ENCODE measurements at places on chromosomes 6 and 20.

- DNase-seq = no peak
Measured at GRCh38 chr20:33669224-33669623, 2.5 kb downstream of the ACTL10 start.

DNA sequence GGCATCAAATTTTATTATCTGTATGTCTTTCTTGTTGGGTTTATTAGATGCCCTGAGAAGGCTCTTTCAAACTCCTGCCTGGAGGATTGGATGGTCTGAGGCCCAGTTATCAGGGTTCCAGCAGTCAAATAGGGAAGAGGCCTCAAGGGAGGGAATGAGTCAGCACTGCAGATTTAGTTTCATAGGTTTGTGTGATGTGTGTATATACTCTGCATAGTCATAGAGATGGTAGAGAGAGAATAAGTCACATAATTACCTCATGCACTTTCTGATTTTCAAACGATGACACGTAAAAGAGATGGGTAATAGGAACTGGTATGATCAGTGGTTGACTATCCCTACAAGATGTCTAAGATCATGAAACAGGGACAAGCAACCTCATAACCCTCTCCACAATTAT is 82.1 kb downstream of the ADAT2 start:
- no peak for DNase-seq

DNA sequence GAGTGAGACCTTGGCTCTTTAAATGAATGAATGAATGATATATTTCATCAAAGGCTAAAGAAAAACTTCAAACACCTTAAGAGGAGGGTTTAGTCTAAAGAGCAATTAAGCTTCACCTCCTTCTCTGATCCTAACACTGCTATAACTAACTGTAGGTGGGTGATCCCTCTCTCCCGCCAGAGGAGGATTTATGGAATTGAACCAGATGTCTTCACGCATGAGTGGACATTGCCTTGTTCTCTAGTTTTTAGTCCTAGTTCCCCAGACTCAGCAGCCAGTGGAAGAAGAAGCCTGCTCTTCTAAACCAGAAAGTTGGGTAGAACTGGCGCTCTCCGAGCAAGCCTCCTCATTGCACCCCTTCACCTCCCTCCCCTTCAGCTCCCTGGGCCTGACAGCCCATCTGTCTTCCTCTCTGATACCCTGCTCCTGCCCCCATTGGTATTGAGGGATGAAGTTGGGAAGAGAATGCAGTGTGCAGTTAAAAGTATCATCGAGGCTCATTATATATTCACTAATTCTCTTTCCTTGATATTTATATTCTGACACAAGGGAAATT is 142.7 kb downstream of the ARID1B start:
- DNase-seq = no peak

DNA sequence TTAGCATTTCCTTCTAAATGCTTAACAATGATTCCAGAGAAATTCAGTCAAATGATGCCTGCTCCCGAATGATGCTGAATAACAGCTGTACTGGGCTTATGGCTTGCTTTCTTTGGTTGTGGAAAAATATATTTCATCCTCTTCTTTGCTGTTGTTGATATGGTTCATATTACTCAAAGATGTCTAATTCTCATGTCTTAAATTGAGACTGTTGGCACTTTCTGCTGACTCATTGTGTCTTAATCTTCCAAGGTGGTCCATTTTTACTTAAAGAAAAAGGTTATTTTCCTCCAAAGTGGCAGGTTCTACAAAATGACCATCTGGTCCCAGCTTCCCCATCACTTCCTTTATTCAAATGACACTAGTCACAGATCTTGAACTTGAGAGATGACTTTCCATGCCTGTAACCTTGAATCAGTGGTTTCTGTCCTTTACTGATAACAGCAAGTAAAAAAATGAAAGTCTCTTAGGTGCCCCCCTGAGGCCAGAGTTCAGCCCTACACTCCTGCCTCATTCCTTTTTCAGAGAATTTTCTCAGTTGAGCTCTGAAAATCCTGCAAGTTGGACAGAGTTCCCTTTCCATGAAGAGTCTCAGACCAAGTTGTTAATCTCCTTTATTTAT is 6.9 kb downstream of the SNAP25 start:
- no peak for DNase-seq

DNA sequence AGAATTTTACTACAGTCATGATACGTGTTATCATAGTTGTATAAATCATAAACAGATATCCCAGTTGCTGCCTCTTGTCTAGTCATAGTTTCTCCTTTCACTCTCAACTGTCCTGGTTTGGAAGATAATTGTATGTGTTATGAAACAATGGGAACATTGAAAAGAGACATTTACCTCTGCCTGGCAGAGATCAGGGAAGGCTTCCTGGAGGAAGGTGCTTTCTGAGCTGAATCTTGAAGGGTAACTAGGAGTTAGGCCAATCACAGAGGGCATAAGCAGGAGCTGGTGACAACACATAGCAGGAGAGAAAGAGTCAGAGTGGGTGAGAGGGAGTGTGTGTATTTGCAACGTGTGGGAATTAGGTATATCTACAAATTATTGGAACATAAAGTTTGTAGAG is 5.4 kb downstream of the ASXL1 start:
- DNase-seq = no peak

DNA sequence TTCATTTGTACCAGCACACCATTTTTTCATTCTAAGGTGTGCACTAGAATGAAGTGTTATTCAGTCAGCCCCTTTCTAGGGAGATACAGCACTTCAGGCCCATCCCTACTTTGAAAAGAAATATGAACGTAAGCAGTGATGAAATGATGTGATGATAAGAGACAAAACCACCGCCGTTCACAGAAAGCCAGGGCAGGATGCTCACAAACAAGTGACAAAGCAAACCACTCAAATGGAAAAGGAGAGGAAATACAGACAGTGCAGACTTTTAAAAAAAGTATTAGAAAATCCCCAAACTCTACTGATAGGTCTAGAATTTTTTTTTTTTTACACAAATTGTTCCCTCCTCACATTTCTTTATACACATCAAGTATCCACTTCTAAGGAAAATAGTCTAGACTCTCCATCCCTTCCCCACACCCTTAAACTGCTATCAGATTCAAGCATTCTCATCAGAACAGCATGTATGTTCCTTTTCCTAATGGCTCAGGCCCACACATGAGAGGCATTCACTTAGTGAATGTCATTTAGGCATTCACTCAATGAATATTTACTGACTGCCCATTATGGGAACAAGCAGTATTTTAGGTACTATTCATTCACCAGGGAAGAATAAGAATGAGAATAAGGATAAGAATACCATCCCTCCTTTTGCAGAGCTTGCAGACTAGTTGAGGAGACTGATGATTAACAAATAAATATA is 243.5 kb downstream of the GMPR start:
- peak; percentile 45 for DNase-seq
